ENCODE measurements at places on chromosomes 5 and 9. TPM values are rescaled to one million over a fixed set of nuclear protein-coding genes. Genes with fewer than 3 reads are reported as not detected.

Gene DAB2IP
- total RNA-seq = 104 TPM

Gene HCN1
- total RNA-seq = not detected

Gene DENND4C
- 81.1 TPM for total RNA-seq

Gene PPP2R2B
- 29.8 TPM for total RNA-seq

Gene LPAR1
- 85.1 TPM for total RNA-seq

DNA sequence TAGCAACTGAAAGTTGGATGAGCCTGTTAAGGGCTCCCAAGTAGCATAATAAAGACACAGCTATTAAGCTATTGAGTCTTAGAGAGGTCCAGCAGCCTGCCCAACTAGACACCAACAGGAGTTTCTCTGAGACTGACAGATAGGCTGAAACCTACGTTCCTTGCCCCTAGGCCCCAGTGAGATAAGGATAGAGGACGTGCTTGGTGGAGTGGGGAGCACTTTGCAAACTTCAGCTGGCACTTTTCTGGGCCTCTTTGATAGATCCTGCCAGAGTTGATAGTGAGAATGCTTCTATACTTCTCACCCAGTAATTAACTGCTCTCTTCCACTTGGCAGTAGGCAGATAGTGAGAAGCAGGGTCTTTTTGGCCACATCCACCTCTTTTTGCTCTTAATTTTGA lies 20.8 kb upstream of the CTNNA1 start:
- no peak for DNase-seq

GRCh38 chr5:158691631-158692255 lies 408.0 kb downstream of the EBF1 start:
- no peak for DNase-seq

DNA sequence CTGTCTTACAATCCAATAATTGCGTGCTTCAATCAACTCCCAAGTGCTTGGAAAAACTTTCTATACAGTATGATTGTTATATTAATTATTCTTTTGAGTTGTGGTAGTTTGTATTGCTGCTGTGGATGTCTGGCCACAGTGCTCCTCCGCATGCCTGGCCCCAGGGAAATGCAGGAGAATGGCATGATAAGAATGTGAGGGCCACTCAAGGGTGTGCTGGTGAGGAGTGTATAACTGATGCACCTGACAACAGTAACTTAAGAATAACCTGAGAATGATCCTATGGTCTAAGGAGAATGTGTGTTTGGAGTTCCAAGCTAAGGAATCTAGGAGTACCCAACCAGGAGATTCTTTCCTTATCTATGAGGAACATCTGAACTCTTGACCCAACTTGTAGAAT lies 152.9 kb upstream of the APC start:
- DNase-seq = no peak

- no peak for DNase-seq
These were observed 24.3 kb downstream of the TTC39B start for GRCh38 chr9:15282567-15283285.

DNA sequence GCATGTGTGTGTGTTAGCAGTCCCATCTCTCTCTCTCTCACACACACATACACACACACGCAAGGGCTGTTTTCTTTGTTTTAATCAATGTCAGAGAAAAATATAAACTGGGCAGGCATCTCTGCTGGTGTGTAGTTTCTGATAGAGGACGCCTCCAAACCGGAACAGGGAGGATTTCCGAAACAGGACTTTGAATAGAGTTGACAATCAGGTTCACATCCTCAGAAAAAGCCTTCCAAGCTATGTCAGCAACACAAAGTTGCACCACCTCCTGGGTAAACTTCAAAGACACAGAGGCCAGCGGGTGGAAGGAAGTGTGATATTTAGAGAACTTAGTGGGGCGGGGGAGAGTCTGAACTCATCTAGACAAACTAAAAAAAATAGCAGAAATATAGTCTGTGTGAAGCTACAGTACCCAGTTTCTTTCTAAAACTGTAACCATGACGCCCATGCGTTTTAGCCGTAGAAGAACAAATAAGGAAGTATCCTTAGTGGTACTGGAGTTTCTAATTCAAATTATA lies 1.2 kb downstream of the ST8SIA4 start:
- no peak for DNase-seq

Data from thoracic aorta (tissue), 2 donors.